Stimulated activated CD8-positive, alpha-beta memory T cell treated with anti-CD3 and anti-CD28 coated beads, Interleukin-4, amount 100 ng/mL, for 1 hour (primary cell): ENCODE measurements at places on chromosomes 12 and 14.

DNA sequence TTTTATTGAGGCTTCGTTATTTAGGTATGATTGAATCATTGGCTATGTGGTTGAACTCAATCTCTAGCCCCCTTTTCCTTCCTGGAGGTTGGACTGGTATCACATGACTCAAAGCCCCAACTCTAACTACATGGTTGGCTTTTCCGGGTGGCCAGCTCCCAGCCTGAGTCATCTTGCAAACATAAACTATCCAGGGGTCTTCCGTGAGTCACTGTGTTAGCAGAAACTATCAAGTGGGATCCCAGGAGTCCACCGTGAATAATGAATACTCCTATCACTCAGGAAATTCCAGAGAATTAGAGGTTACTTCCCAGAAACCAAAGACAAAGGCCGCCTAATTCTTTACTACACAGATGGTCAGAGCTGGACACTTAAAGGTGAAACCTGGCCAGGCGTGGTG is 19.7 kb upstream of the PLEKHD1 start:
- DNase-seq: no peak

GRCh38 chr12:105736498-105736897 is 402.3 kb downstream of the NUAK1 start:
- no peak for DNase-seq

DNA sequence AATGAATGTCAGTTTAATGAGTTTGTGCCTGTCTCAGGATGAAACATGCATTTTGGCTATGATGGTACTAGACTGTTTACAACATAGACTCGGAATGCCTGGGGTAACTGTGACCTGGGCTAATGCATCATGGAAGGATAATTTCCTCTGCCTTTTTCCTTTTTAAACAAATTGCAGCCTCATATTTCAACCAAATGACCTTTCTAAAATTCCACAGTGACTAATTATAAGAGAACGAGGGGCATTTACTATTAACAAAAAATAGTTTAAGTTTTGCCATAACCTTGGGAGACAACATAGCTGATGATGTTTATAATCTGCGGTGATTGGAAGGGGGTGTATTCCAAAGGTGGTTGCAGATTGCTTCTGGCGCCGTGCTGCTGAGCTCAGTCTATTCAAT is 1140.5 kb downstream of the GALC start:
- no peak for DNase-seq

GRCh38 chr12:105474672-105475071 is 144.2 kb downstream of the C12orf75 start:
- no peak for DNase-seq

DNA sequence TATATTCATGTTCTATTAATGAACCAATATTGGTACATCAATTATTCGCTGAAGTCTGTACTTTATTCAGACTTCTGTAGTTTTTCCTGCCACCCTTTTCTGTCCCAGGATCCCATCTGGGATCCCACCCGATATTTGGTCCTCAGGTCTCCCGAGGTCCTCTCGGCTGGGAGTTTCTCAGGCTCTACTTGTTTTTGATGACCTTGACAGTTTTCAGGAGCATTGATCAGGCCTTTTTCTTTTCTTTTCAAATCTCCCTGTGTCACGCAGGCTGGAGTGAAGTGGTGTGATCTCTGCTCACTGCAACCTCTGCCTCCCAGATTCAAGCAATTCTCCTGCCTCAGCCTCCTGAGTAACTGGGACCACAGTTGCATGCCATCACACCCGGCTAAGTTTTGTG is 11.2 kb downstream of the BRI3BP start:
- DNase-seq: no peak

DNA sequence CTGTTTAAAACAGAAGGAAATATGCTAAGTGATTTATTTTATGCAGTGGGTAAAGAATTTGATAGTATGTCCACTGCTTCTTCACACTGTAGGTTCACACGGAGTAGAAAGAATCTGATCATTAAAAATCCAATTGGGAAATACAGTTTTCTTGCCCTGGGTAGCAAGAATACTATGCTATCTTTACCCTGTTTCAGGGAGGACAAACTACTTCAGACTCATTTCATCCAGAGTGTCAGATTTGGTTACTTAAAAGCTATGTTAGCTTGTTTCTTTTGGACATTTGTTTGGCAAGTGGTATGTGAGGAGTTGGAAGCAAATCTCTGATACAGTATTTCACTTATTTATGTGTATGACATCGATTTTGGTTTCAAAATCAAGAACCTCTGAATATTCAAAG is 4.3 kb downstream of the FRS2 start:
- DNase-seq: no peak

DNA sequence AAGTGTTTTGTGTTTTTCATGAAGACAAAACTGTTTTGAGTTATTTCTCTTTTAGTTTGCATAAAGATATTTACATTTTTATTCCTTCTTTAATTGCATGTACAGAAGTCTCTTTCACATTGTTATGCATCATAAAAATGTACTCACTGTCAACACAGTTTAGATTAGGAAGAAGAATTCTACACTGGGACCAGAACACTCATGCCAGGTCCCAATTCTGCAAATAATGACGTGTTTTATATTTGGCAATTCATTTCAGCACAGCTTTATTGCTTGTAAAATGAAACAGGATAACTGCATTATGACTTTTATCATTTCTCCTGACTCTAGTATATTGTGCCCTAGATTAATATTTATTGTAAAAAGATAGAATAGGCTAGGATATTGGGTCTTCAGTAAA is 369.2 kb downstream of the NAV3 start:
- no peak for DNase-seq

DNA sequence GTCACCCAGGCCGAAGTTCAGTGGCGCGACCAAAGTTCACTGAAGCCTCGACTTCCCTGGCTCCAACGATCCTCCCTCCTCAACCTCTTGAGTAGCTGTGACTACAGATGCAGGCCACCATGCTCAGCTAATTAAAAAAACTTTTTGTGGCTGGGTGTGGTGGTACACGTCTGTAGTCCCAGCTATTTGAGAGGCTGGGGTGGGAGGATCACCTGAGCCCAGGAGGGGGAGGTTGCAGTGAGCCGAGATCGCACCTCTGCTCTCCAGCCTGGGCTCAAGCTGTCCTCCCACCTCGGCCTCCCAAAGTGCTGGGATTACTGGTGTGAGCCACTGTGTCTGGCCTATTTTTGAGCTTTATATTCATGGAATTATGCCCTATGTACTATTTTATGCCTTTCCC is 18.1 kb upstream of the RAD52 start:
- DNase-seq: no peak
